Omental fat pad (tissue), 4 donors: ENCODE measurements at places on chromosomes 7 and 10. TPM values are rescaled to one million over a fixed set of nuclear protein-coding genes. Genes with fewer than 3 reads are reported as not detected.

Gene TUBAL3
- not detected for total RNA-seq

Gene FGL2
- 31.3 TPM for total RNA-seq

DNA sequence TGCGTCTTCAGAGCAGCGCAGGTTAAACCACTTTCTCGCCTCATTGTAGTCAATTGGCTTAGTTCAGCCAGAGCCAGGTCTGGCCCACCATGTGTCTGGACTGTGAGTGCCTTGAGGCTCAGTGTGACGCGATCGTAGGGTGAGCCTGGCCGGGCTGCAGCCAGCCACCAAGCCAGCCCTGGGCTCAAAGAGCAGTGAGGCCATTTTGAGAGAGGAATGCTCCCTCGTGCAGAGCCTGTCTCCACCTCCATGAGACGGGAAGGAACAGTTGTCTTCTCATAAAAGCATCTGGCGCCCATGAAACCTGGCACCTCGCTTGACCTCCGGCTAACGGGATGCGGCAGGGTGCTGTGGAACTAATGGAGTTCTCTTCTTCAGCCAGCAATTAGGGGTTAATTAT lies 34.5 kb downstream of the LHPP start:
- DNase-seq: no peak

Gene MMRN2
- 69.9 TPM for total RNA-seq

DNA sequence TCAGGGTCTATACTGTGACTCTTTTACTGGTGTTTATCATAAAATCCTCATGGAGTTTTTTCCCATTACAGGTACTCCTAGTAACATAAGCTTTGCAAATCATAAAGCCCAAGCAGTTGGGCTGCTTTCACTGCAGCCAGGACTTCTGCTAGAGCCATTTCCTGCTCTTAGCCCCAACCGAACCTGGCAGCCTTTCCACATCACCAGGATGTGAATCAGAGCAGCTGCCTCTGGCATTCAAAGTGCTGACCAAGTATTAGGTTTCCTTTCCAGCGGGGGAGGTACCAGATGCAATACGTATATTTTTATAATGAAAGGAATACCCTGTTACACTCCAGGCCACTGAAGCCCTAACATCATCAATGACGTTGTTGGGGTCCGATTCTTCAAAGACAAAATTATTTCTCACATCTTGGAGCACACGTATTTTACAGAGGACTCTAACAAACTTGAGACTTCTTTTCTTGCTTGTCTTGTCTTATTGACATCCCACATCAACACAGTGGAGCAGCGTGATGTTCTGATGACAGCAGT lies 3.6 kb upstream of the HTR5A start:
- DNase-seq: no peak

DNA sequence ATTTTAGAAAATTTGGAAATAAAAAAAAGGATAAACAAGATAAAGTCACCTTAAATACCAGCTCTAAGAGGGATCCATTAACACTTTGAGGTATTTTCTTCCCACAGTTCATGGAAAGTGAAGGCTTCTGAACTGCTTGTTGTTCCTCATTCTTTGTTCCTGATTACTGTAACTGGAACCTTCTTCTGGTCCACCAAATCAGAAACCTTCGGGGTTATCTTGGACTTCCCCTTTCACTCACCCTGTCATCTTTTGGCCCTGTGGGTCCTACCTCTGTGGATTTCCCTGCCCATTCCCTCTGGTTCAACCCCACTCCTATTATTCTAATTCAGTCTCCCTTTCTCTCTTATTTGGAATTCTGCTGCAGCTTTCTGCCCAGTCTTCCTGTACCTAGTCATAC lies 116.5 kb upstream of the PRPS1L1 start:
- no peak for DNase-seq

DNA sequence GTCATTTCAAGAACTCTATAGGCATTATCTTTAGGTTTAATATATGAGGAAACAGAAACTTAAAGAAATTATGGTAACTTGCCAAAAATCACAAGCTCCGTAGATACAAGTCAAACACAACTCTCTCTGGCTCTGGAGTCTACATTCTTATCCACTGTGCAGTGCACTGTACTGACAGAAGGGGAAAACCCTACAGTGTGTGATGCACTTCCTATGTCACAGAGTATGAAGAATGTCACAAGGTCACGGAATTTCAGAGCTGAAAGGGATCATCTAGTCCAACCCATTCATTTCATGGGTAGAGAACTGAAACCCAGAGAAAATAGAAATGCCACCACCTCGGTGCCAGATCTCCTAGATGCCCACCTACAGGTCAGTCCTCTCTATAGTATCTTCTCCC lies 86.1 kb downstream of the LRRTM3 start:
- no peak for DNase-seq

GRCh38 chr7:30074422-30075030 lies 46.3 kb downstream of the PLEKHA8 start:
- no peak for DNase-seq

Gene CDHR1
- total RNA-seq: 0.16 TPM

Gene KAZALD1
- total RNA-seq: 15.0 TPM
